ENCODE measurements at places on chromosomes 16 and 17.

DNA sequence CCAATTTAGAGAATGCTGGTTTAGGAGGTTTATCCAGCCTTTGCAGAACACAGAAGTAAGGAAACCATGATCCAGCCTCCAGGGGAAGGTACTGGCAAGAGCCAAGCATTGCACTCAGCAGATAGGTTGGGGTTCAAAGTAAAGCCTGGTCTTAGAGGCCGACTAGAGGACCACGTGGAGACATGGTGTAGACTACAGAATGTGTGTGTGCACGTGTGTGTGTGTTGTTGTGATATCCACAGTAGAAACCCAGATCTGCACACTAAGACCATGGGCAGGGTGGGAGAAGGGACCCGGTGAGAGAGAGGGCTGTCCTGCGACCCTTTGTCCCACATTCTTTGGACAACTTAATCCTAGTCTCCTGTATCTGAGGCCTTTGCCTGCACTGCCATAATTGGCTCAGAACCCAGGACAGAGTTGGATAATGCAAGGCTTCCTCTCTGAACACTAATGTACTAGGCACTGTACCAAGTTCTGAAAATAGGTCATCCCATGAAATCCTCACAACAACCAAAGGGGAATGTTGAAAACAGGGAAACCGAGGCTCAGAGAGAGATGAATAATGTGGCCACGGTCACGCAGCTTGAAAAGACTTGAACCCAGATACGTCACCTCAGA is 325.1 kb upstream of the HSBP1 start:
- DNase-seq: no peak

DNA sequence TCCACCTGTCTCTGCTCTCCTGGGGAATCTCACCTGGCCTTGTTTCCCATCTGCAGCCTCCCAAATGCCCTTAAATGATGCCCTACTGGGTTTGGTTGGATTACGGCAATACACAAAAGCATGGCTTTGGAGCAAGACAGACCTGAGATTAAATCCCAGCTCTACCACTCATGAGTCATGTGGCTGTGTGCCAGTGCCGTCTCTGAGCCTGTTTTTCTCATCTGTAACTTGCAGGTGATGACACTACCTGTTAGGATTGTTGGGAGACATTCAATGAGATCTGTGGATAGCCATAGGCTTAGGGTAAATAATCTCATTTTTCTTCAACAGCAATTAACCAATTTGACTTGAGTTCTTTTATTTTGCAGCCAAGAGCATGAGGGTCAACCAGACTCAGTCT is 240.3 kb downstream of the MAF start:
- no peak for DNase-seq

DNA sequence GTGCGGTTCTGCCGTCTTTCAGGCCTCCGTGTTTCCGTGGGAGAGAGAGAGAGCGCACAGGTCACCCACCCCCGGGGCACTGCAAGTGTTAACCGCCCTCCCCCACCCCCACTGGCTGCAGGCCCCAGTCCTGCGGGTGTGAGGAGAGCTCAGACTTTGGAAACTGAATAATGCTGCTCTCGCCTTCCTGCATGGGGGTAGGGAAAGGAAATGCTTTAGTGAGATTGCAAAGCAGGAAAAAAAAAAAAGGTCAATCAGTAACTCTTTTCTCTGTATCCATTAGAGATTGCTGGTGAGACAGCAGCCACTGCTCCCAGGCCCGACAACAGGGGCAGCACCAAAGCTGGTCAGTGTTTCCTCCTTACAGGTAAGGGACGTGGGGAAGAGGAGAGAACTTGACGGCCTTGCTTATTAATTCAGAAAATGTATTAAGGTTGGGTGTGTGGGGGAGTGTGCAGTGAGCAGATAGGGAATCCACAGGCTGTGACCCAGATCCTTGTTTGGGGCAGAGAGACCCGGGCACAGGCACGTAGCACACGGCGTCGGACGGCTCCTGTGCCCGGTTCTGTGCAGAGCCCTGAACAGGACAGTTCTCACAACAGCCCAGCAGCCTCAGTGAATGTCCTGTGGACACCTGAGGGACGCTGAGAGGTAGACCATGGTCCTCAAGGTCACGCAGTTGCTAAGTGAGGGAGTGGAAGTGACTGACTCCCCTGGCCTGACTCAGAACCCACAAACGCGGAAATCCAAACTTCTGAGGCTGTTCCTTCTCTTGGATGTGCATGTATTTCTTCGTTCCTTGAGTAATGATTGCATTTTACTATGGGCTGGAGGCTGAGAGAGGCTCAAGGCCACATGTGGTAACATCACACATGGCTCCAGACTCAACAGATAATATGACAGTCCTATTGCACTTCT is 156.5 kb downstream of the FOXL1 start:
- DNase-seq: no peak

DNA sequence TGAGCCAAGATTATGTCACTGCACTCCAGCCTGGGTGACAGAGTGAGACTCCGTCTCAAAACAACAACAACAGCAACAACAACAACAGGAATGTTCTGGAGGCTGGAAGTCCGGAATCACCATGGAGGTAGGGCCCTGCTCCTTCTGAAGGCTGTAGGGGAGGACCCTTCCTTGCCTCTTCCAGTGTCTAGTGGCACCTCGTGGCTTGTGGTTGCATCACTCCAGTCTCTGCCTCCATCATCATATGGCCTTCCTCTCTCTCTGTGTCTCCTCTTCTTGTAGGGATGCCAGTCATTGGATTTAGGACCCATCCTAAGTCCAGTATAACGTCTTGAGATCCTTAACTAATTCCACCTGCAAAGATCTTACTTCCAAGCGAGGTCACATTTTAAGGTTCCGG is 14.0 kb downstream of the NAGPA start:
- DNase-seq: no peak

GRCh38 chr16:1216296-1216619 is 8.8 kb downstream of the TPSG1 start:
- DNase-seq: no peak

GRCh38 chr17:17134957-17135333 is 71.2 kb downstream of the PLD6 start:
- DNase-seq: no peak

GRCh38 chr16:89412811-89413210 is 77.5 kb downstream of the ANKRD11 start:
- no peak for DNase-seq

DNA sequence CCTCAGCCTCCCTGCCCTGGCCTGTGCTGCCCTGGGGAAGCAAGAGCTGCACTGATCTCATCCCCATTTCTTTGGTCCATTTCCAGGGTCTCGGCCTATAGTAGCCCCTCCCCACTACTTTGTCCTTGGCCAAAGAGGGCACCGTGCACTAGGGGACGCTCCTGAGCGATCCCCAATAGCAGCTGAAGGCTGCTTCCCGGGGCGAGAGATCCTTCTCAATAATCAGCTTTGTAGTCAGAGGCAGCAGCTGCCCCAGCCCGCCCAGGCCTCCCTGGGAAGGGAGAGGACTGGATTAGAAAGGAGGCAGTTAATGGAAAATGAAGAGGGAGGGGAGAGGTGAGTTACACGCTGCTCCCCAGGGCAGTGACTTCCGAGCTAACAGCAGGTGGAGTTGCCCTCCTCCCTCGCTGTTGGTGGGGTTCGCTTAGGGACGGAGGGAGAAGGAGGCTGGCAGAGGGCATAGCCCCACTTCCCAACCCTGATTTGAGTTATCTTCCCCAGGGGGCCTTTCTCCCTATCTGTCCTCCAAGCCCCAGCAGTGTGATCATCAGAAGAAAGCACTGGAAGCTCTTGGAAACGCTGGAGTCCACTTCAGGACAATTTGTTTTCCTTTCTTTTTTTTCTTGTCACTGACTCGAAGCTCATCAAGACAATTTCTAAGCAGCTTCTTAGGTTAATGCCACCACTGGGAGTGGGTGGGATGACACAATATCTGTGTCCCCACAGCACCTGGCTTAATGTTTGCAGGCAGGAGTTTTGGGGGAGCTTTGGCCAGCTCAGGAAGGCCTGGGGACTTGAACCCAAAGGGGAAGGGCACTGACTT is 2.6 kb downstream of the MXRA7 start:
- DNase-seq: no peak

DNA sequence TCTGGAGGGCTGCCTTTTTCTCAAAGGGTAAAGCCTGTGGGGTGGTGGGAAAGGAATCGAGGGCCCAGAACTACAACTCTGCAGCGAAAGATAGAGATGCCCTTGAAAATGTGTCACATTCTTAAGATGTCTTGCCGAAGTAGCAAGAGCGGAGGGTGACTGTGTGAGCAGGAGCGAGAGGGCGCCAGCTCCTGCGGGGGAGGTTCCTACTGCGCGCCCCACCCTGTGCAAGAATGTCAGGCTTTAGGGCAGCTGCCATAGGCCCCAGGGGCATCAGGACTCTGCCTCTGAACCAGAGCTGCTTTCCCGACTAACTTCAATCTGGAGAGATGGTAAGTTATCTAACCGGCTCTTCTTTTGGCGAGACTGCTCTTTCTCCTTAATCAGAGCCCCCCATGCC is 11.8 kb upstream of the ITGAE start:
- DNase-seq: no peak

DNA sequence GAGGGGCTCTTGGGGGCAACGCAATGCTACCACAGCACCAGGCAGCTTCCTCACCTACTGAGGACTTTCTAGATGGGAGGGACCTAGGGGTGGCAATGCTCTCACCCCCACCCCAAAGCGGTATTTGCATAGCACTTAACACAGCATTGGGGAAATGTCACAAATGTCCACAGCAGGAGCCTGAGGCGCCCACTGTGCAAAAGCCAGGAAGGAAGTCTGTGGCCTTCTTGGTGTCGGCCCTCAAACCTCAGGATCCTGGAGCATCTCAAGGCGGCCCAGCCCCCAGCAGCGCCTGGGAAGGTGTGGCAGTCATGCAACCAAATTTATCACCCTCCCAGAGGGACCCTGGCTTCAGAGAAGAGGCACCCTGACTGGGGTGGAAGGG is 45.3 kb downstream of the WNT3 start:
- DNase-seq: no peak

GRCh38 chr17:29140051-29140621 is 40.1 kb downstream of the MYO18A start:
- no peak for DNase-seq

DNA sequence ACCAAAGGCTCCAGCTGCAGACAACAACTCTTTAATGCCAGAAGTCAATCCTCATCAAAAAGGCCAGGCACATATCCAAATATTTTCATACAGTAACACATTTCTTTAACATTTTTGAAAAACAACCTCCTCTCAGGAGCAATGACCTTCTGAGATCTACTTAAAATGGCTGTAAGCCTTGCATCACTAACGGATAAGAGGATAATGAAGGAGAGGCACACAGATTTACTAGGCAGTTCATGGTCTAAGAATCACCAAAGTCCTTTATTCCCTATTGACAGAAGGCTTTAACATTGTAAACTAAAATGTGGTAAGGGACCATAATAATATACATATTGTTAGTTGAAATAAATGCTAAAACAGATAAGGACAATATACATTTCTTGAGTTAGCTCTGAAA is 114.7 kb downstream of the USP32 start:
- no peak for DNase-seq

GRCh38 chr17:15744885-15745284 is 12.8 kb downstream of the TBC1D26 start:
- no peak for DNase-seq

- DNase-seq: no peak
Measured at GRCh38 chr16:59878999-59879398, 1144.9 kb upstream of the GOT2 start.

DNA sequence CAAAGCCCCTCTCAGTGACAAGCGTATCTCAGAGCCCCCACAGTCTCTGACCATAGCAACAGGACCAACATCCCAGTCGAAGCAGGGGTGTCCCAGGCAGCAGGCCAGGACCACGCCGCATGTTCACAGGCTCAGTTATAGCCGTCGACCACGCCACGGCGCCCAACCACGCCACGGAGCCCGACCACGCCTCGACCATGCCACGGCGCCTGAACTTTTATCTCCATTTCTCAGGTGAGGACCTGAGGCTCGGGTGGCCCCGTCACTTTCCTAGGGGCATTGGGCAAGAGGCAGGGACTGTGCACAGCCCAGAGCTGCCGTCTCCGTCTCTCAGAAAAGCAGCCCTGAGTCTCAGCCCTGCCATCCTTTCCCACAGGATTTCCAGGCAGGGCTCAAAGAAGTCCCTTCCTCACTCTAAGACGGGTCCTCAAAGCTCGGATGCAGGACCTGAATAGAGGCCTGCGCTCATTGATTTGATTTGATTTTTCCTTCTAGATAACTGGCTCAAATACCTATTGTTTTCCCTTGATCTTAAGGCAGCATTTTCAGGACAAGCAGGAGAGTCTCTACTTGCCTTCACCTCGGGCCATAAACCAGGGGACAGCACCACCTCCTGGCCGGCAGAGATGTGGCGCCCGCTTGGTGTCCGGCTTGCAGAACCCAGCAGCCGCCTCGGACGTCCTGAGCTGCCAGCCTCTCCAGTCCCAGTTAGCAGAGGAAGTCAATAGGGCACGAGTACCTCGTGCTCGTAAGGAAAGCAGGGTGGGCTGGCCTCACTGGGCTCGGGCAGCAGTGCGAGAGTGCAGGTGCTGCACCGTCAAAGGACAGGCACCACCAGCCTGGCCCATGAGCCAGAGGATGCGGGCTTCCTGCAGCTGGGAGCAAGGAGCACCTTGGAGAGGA is 38.8 kb downstream of the C16orf95 start:
- peak; percentile 19 for DNase-seq

- no peak for DNase-seq
Measured at GRCh38 chr16:11254913-11255736, 879 bp downstream of the SOCS1 start.

DNA sequence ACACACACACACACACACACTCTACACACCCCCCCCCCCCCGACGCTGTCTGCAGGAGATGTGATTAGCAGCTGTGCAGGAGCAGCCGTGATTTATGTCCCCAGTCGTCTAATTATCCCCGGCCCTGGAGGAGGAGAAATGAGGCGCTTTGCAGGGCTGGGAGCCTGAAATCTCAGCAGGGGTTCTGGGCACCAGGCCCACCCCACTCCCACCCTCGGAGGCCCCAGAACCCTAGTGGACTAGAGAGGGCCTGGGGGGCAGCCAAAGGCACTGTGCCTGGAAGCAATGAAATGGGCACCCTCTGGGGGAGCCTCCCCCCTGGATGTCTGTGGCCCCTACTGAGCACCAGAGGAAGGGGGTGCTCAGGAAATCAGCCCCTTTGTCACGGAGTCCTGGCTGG is 134.2 kb upstream of the CIBAR2 start:
- DNase-seq: no peak

- DNase-seq: no peak
Measured at GRCh38 chr16:72639494-72639893, 408.4 kb downstream of the ZFHX3 start.

GRCh38 chr17:76645481-76645880 is 1.9 kb upstream of the ST6GALNAC1 start:
- no peak for DNase-seq

- DNase-seq: no peak
Measured at GRCh38 chr17:55208078-55208812, 56.5 kb upstream of the HLF start.

GRCh38 chr16:78376452-78376851 is 277.0 kb downstream of the WWOX start:
- no peak for DNase-seq
